Effector CD8-positive, alpha-beta T cell (primary cell): ENCODE measurements at places on chromosomes 16 and 17.

DNA sequence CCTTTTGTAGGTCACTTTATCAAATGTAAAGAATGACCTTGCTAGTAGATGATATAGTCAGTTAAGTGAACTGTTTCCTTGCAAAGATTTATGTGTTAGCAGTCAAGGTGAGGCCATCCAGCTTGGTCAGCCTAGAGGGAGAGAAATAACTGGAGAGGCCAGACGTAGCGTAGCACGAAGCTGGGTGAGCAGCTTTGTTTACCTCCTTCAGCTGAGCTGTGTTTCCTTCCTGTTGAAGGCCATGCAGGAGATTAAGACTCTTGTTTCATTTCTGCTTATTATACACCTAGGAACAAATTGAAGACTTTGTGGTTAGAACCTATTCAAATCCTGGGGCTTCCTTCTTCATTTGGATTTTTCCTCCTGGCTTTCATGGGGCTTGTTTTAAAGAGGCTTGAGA, 267.1 kb downstream of the PHKB start:
- no peak for DNase-seq

- no peak for DNase-seq
These were observed 64.7 kb downstream of the ABCC12 start for GRCh38 chr16:48091117-48091516.

GRCh38 chr17:2624292-2624731, 30.9 kb downstream of the PAFAH1B1 start:
- DNase-seq = no peak

DNA sequence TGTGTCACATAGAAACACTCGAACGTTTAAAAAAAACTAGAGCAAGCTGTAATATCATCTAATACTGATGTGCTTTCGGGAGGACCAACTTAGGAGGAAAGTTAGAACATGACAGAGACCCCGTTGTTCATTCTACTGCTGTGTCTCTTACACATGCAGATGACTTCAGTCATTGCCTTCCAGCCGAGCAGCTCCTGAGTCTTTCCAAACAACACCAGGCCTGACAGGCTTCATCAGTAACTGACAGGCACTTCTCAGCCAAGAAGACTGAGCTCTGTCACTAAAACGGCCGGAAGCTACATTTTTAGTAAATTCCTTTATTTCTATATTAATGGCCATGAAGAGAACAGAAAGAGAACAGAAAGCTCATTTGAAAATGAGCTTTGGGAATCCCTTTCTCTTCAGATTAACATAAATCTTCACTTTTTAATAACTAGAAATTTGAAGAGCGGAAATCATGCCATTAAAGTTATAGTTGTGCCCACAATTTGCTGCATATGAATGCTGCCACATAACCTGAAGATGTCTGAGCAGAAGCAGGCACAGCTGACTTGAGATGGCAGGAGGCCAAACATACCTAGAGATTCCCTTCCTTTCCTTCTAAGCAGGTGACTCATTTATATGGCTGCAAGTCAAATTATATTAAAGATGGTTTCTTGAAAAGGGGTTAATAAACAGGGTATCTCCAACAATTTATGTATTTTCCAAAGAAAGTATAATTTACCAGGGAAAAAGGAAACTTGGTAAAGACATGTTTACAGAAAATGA, 148.9 kb downstream of the ITFG1 start:
- DNase-seq = no peak

DNA sequence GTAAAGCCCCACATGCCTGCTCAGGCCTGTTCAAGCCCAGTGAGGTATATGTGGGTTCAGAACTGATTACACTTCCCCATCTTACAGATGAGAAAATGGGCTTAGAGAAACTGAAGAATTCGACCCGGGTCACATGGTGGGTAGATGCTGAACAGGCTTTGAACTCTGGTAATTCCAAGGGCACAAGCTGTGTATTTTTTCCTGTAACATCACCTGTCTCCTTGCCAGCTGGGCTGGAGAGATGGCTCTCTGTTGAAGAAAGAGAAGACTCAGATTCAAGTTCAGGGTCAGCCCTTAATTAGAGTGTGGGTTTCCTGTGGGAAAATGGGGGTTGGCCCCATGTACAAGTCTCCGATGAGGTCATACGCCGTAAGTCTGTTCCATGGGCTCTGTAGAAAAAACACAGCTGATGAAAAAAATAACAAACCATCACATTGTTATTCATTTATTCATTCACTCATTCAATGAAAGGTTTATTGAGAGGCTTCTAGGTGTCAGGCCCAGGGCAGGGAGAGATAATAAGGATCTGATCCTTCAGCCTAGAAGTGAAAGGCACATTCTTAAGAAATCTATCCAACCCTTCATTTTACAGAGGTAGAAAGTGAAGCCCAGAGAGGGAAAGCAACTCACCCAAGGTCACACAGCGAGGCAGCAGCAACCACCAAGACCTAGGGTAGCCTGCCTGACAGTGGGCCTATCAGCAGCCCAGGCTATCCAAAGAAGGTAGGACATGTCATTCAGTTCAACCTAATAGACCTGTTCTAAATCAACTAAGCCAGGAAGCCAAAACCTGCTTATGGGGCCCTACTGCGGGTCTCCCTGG, 482.8 kb downstream of the SOX9 start:
- no peak for DNase-seq

- no peak for DNase-seq
These were observed 34.5 kb upstream of the GPRC5B start for GRCh38 chr16:19919142-19919541.

- no peak for DNase-seq
These were observed 911.6 kb upstream of the EEF2KMT start for GRCh38 chr16:6009151-6009550.

DNA sequence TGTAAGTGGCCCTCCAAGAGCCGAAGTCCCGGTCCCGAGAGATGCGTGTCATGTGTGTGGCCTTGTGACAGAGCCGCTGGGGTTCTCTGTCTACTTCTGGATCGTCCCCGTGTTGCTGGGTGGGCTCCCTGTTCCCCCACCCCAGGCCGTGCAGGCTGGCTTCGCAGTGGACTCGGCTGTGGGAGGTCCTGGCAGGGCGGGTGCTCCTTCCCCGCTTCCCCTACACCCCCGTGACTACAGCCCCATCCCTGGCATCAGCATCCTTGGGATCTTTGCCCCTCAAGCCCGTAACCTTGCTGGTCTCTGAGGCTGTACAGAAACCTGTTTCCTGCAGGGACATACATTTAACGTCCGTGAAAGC, 136.3 kb downstream of the BANP start:
- no peak for DNase-seq

- no peak for DNase-seq
These were observed 14.6 kb upstream of the TMEM92 start for GRCh38 chr17:50259477-50260324.

DNA sequence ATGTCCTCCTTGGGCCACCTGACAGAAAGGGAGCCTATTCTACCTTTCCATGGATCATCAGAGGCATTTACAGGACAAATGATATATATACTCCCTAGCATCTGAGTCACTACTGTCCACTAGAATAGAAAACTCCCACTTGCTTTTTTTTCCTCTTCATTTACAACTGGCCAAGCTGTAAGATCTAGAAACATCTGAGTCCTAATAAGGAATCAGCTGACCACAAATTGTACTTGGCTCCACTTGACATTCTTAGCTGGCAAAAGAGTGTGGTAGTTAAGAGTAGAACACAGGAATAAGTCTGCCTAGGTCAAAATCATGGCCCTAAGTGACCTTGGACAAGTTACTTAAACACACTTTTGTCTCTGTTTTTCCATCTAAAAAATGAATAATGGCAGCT, 5.2 kb downstream of the RUSF1 start:
- no peak for DNase-seq

- DNase-seq = no peak
These were observed 6.8 kb downstream of the OR1F1 start for GRCh38 chr16:3194792-3195191.

GRCh38 chr17:73831699-73832098, 187.5 kb upstream of the SDK2 start:
- DNase-seq = no peak

GRCh38 chr16:48860341-48860740, 250.4 kb upstream of the N4BP1 start:
- no peak for DNase-seq

DNA sequence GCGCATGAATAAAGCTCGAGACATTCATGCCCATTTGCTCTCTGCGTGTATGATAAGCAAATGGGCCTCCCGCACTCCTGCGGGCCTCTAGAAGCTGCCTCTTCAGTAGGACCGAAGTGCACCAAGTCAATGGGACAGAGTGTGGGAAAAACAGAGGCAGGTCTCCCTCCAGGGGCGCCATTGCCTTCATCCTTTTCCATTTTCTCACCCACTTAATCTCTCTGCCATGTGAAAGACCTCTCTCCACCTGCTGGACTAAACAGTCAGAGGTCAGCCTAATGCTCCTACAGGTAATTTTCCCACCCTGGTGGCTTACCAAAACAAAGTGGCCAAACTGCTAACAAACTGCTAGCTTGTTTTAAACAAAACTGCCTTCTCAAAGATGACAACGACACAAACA, 210.9 kb downstream of the ZFHX3 start:
- no peak for DNase-seq

DNA sequence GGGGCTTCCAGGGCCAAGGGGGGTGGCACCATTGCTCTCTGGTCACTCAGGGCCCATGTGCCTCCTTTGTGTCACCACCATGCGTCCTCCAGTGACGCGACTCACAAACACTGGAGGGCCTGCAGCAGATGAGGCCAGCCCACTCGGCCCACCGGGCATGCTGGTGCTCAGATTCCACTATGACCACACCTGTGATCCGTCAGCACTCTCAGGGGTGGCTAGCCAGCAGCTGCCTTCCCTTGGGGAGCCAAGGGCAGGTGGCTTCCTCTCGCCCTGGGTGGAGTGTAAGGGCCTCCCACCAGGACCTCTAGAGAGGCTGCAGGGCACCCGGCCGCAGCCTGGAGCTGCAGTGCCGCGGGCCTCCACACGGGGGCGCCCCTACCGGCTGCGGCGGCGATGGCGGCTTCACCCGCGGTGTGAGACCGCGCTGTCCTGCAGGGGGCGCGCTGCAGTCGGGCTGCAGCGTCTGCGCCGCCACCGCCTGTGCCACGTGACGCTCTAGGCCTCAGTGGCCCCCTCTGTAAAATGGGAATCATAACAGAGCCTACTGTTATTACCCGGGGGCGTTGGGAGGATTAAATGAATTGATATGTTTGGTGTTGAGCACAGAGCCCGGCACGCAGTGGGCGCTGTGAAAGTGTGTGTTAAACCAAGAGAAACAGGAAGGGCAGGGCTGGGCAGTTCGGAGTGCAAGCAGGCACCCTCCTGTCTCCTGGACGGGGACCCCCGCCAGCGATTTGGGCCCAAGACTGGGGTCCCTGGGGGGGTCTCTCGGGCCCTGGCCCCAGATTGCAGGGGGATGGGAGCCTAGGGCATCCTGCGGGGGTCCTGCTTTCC, 192.4 kb upstream of the GSE1 start:
- DNase-seq = peak; percentile 65
